ENCODE measurements at places on chromosomes 7 and 10.

DNA sequence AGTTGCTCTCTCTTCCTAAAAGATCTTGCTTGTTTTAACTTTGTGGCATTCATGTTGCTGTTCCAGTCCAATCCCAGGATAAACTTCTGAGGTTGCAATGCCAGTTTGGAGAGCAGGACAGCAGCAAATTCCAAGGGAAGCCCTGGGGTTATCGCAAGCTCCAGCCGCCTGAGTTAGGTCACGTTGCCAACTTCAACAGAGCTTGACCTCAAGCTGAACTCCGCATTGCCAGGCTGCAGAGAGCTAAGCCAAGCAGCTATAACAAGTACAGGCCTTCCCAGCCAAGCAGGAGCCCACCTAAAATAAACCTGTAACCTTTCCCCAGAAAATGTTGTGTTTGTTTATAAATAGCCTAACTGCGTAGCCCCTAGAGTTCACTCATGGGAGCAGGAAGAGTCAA is 138.9 kb upstream of the LYZL1 start:
- DNase-seq: no peak

- no peak for DNase-seq
Observed at GRCh38 chr10:1706711-1707110, 30.6 kb downstream of the ADARB2 start.

GRCh38 chr7:42624471-42624870 is 287.4 kb downstream of the C7orf25 start:
- DNase-seq: peak; percentile 14

DNA sequence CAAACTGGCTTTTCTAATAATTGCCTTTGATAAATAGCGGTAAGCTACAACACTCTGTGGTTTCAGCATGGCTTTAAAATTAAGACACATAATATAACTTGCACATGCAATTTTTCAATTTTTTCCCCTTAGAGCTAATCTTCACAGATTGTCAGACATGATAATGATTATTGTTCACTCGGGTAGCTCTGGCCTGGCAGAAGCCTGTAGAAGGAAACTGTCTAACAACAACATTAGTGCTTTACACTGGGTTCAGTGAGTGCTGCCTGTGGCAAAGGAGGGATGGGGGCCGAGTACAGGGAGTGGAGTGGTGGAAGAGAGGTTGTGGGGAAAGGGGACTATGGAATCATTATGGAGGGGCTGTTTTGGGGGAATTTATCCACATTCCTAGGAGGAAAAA is 67.2 kb upstream of the AUTS2 start:
- no peak for DNase-seq

- peak; percentile 35 for DNase-seq
Observed at GRCh38 chr7:101410743-101411507, 48.2 kb downstream of the COL26A1 start.

GRCh38 chr7:35007768-35008167 is 29.5 kb downstream of the DPY19L1 start:
- no peak for DNase-seq
